ENCODE measurements at places on chromosomes 5 and 9.
A peak's percentile ranks its signal among the peaks of the same experiment; 100 is the strongest.

DNA sequence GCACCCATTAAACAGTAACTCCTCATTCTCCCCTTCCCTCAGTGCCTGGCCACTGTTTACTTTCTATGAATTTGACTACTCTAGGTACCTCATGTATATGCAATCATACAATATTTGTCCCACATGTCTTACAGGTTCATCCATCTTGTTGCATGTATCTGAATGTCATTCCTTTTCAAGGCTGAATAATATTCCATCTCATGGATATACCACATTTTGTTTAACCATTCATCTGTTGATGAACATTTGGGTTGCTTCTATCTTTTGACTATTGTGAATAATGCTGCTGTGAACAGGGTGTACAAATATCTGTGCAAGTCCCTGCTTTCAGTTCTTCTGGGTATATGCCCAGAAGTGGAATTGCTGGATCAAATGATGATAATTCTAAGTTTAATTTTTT, 40.9 kb downstream of the INIP start:
- DNase-seq = no peak

- no peak for DNase-seq
Measured at GRCh38 chr5:6183391-6184390, 194.7 kb downstream of the MED10 start.

GRCh38 chr9:129126749-129127618, 15.8 kb downstream of the PTPA start:
- no peak for DNase-seq

DNA sequence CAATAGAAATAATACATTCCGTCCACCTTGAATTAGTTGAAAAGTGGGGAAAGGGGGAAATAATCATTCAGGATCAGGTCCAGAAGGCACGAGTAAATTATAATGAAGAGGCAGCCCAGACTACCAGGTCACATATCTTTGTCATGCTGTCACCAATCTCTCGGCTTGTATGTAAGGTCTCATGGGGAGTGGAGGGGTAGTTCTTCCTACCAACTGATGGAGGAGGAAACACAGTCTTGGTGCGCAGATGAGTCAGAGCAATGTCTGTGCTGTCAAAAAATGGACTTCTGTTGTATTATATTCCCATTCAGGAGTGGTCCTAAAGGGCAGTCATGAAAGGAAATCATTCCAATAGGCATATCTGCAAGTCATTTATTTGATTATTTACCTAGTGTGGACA, 164.2 kb upstream of the PTGER4 start:
- DNase-seq = no peak

- no peak for DNase-seq
Measured at GRCh38 chr5:112697322-112697721, 40.4 kb upstream of the APC start.

DNA sequence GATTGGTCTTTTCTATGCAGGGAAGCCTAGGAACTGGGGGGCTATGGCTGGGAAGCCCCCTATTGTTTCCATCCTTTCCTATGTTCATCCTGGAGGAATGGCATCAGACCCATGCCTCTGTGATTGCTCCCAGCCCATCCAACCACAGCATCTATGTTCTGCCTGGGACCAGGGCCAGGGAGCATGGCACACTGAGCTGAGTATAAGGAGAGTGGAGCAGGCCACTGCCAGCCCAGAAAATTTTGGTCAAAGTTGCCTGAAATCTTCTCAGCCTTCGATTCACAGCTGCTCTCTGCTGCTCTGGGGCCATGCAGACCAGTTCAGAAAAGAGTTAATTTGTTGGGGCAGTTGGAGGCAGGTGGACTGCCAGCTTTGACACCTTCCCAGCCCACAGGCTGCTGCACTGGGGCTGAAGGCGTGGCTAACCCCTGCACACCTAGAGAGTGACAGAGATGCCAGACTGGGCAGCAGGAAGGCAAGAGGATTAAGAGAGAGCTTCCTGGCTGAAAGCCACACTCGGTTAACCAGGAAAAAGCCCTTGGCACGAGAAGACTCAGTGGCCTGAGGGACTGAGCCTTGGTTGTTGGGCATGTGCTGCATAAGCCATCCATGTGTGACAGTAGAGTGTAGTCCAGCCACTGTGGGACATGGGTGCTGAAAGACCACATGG, 12.1 kb downstream of the TGFBI start:
- peak; percentile 69 for DNase-seq

- DNase-seq = no peak
Measured at GRCh38 chr5:117394506-117395157, 820.0 kb upstream of the SEMA6A start.

DNA sequence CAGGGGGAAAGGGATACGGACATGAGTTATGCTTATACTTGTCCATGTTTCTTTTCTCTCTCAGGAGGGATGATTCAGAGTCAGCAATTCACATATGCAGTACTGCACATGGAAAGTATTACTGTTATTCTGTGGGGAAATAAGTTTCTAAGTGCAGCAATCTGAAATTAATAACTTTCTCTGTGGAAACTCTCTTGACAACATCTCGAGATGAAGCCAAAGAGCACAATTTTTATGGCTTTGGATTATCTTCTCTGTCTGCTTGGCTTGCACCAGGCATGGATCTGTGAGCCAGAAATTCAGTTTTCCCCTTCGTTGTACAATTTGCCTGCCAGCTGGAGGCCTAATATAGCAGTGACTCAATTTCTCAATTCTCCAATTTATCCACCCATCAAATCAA, 2.5 kb upstream of the NDFIP1 start:
- no peak for DNase-seq

GRCh38 chr5:130964231-130965202, 200.5 kb downstream of the HINT1 start:
- no peak for DNase-seq

DNA sequence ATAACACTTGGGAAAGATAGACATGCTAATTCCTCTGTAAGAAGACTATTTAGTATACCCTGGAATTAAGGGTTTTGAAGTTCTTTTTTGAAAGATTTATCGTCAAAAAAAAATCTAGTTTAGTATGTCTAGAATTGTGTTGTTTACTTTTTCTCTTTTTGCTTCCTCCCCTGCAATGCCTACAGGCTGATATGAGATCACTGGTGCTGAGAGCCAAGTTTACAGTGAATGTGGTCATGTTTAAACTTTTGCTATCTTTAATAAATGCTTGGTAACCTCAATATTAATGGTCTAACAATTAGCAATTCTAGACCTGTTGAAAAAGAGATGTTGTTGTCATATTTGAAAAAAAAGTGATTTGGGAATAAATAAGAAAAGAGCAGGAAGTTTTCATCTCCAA, 86.1 kb downstream of the CWC27 start:
- DNase-seq = no peak

DNA sequence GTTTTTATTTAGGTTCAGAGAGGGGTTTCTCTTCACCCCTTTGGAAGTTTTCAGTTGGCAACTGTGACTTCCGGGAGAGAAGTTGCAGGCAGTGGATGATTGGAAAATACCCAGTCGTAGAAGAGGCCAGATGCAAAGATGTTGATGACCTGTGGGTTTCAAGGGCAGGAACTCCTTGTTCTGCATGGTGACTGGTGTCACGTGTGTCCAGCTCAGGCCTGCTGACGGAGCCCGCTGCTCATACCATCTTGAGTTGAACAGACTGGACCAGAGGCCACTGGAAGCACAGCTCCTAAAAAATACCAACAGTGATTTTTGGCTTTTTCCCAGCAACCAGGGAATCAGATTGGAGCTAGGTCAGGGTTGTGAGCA, 243.9 kb upstream of the KLF4 start:
- DNase-seq = no peak

GRCh38 chr5:92527311-92528078, 1053.5 kb downstream of the NR2F1-AS1 start:
- DNase-seq = peak; percentile 20

DNA sequence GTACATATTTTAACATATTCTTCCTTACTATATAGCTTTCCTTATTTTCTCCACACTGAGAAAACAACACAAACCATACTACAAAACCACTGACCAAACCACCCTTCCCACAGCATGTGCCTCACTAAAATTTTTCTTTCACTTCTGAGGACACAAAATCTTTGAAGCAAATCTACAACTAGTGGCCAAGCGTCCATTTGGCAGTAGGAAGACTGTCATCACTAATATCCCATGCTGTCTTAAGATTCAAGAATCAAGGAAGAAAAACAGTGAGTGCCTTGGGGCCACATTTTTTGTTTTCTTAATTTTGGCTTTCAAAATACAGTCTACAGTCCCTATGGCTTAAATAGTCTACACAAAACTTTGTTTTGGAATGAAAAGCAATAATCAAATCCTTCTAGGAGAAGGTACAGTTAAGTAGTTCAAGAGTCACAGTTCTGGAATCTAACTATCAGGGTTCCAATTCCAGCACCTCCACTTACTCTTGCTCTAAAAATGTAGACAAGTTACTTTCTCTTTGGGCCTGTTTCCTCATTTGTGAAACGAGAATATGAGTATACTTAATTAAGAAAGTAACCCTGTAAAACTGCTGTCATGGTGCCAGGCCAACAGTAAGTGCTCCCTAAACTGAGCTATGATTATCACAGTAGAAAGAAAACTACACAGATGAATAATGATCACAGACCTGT, 227.9 kb downstream of the BNC2 start:
- DNase-seq = no peak

DNA sequence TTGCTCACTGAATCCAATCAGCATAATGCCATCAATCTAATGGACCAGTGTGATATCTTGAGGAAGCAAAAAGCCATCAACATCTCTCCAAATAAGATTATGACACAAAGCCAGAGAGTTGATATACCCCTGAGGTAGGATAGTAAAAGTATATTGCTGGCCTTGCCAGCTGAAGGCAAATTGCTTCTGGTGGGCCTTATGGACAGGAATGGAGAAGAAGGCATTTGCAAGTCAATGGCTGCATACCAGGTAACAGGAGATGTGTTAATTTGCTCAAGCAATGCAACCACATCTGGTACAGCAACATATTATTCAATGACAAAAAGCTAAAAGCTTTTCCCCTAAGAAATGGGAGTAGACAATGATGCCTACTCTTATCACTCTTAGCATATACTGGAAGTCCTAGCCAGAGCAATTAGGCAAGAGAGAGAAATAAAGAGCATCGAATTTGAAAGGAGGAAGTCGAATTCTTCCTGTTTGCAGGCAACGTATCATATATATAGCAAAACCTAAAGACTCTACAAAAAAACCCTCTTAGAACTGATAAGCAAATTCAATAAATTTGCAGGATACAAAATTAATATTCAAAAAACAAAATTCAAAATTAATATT, 216.1 kb upstream of the RASA1 start:
- DNase-seq = no peak

DNA sequence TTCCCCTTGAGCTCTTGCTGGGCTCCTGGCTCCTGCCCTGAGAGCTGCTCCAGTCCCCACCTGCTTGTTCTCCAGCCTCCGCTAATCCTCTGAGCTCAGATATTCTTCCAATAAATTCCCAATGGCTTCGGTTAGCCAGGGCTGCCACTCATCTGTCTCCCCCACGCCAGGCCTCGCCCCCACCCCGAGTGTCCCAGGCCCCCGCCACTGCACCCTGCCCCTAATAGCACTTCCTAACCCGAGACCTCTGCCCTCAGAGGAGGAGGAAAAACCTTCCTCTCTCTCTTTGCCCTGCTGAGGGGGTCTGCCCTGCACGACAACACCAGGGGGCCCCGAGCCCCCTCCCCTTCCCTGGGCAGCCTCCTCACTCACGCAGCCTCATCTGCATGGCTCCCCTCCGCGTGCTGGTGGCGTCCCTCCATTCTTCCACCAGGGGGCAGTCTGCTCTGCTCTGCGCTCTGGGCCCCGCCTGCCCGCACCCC, 5.4 kb upstream of the LCN15 start:
- DNase-seq = no peak

- peak; percentile 44 for DNase-seq
Measured at GRCh38 chr5:119022017-119022745, 33.8 kb upstream of the DTWD2 start.

DNA sequence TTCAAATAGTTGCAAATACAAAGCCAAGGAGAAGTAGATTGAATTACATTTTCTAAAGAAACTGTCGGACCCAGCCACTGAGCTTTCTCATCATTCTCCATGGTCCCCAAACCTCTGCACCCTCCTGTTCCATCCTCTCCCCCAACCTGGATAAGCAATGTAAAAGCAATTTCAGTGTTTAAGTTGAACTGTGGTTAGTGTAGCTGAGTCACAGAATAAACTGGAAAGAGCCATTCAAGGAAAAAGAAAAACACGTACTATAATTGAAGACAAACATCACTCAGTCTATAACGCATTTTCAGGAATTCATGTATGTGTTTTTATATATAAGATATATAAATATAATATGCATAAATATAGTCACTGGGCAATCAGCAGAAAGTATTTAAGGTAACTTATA, 54.1 kb upstream of the TMEM161B start:
- no peak for DNase-seq

DNA sequence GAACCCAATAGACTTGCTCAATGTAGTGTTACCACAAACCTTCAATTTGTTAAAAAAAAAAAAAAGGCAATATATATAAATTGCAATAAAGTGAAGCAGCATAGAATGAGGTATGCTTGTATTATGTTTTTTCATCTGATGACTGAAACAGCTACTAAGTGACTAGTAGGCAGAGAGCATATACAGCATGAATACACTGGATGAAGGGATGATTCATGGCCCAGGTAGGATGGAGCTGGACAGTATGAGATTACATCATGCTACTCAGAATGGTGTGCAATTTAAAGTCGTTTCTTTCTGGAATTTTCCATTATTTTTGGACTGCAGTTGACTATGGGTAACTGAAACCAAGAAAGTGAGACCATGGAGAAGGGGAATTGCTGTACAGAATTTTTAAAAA, 161.2 kb downstream of the GNA14 start:
- no peak for DNase-seq

- no peak for DNase-seq
Measured at GRCh38 chr9:71549023-71549422, 219.3 kb downstream of the CEMIP2 start.

DNA sequence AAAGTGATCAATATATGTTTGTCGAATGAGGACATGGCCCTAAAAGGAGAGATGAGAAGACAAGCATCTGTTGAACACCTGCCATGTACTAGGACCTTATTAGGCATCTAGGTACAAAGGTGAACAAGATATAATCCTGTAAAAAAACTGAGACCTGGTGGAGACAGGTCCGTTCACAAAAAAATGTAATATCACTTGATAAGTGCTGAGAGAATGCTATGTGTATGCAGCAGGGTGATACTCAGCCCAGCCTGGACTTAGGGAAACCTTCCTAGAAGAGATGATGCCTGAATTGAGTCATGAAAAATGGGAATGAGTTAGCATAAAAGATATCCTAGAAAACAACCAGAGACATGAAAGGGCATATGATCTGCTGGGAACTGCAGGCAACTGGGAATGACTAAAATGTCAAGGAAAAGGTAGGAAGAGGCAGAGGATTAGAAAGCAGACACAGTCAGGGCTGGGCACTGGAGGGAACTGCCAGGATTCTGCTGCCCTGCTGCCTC, 108.5 kb downstream of the ADRB2 start:
- peak; percentile 46 for DNase-seq
